ENCODE measurements at places on chromosomes 1 and 21. TPM values are rescaled to one million over a fixed set of nuclear protein-coding genes. Genes with fewer than 3 reads are reported as not detected.

Gene DSTYK
- total RNA-seq, result 23.8 TPM

Gene TTLL7
- total RNA-seq, result 13.9 TPM

Gene MYOG
- not detected for total RNA-seq

Gene SAMSN1
- total RNA-seq, result not detected

Gene GREM2
- 5.1 TPM for total RNA-seq

Gene ILDR2
- 0.11 TPM for total RNA-seq
